Stimulated activated CD8-positive, alpha-beta memory T cell treated with anti-CD3 and anti-CD28 coated beads, Interleukin-4, amount 100 ng/mL, for 4 hours (primary cell): ENCODE measurements at places on chromosomes 2 and 18.

DNA sequence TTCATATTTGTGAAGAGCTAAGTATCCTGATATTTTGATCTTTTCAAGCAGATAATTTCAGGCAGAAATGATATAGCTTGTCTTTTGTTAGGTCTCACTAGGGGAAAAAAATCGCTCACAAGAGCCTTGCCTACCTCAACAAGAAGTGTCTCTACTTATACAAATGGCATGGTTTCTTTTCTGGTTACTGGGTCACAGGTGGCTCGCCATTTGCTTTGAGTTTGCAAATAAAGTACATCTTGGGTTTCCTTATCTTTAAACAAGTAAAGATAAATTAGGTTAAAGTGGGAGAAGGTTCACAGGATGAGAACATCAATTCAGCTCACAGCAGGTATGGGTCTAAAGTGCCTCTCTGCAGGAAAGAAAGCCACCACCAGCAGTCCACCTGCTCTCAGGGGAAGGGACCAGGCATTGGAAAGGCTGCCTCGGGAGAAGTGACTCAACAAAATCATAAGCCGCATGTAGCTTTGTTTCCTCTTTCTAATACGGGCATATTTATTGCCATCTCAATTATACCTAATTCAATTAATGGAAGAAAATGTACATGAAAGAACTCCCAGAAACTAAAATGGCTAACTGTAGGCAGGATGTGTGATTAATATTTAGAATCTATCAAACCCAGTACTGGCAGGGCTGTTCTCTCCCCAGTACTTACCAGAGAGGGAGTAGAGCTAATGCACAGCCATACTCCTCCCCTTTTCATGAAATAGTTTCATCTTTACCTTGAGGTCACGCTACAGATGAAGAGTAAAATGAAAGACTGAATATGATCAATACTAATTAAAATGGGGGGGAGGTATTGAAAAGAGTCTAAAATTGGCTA is 28.3 kb downstream of the CDC42EP3 start:
- no peak for DNase-seq

GRCh38 chr2:33796511-33796910 is 197.4 kb upstream of the FAM98A start:
- DNase-seq = no peak

DNA sequence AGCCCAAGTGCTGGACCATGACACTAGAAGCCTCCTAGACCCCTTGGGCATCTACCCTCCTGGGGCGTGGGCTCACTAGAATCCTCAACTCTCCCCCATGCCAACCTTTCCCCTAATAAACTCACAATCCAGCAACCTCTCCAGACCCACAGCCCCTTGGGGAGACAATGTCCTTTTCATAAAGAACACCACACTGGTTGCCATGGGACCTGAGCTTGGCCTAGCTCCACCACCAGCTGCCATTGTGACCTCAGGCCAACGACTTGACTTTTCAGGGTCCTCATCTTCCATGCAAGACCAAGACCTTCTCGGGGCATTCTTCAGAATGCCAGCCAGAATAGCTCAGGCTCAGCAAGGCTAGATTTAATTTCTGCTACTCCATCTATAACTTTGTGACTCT is 128.1 kb upstream of the NPAS2 start:
- DNase-seq = no peak

- DNase-seq = no peak
These were observed 2.1 kb downstream of the POMC start for GRCh38 chr2:25165992-25166875.
